ENCODE measurements at places on chromosomes 5 and 9.

DNA sequence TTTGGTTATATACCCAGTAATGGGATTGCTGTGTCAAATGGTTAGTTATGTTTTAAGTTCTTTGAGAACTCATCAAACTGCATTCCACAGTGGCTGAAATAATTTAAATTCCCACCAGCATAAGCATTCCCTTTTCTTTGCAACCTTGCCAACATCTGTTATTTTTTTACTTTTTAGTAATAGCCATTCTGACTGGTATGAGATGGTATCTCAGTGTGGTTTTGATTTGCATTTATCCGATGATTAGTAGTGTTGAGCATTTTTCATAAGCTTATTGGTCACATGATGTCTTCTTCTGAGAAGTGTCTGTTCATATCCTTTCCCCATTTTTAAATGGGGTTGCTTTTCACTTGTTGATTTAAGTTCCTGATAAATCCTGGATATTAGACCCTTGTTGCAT is 435.7 kb upstream of the RIOK2 start:
- peak; percentile 79 for DNase-seq

GRCh38 chr5:132086277-132086794 is 12.7 kb downstream of the CSF2 start:
- peak; percentile 95 for DNase-seq

DNA sequence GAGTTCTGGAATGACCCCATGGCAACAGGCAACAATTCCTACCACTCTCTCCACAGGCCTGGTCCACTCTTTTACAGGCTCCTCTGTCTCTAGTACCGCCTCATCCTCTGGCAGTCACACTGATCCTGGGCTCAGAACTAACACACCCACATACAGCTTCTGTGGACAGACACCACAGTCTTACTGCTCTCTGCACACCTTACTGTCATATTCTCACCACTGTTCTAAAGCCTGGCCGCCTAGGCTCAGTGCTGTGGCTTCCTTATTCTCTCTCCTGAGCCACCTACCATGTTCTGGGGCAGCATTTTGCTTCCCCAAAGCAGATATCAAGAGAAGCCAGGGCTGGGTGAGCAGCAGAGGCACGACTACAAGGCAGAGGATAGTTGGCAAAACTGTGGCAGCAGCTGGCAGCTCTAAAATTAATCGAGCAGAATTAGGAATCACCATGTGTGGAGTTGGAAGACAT is 14.8 kb downstream of the REEP5 start:
- DNase-seq: no peak

GRCh38 chr9:130831077-130831476 is 4.0 kb upstream of the ABL1 start:
- DNase-seq: no peak

DNA sequence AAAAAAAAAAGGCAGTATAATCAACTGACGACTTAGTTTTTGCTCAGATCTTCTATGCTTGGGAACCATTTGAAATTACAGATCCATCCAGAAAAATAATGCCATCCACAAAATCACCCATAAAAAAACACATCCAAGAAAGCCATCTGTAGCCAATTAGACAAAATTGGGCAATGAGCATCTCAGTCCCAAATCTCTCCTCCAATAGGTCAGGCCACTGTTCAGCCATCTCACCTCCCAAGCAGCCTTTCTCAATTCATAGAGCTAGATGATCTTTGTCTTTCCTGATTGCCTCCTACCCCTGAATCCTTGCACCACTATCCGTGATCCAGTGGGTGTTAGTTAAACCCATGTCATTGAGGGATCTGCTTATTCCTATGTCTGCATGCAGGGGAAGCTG is 139.6 kb downstream of the SCAMP1 start:
- DNase-seq: no peak

GRCh38 chr9:100074093-100074492 is 24.7 kb downstream of the ERP44 start:
- DNase-seq: peak; percentile 5

GRCh38 chr9:16681652-16681987 is 188.8 kb downstream of the BNC2 start:
- no peak for DNase-seq

- no peak for DNase-seq
Measured at GRCh38 chr9:138053996-138054752, 176.6 kb downstream of the CACNA1B start.

DNA sequence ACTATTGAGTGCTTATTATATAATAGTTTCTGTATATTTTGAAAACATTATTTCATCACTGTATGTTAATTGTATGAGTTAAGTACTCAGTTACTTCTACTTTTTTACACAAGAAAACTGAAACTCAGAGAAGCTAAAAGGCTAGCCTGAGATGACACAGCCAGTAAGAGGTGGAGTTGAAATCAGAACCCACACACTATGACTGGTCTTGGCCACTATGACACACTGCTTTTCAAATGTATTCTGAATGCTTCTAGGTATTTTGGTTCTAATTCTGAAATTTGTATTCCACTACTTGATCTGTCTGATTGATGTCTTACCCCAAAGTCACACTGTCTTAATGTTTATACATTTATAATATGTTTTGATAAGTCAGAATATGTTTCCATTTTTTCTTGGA is 181.8 kb downstream of the ZDHHC21 start:
- no peak for DNase-seq

- DNase-seq: peak; percentile 12
Measured at GRCh38 chr5:121175986-121176385, 675.7 kb upstream of the FTMT start.

DNA sequence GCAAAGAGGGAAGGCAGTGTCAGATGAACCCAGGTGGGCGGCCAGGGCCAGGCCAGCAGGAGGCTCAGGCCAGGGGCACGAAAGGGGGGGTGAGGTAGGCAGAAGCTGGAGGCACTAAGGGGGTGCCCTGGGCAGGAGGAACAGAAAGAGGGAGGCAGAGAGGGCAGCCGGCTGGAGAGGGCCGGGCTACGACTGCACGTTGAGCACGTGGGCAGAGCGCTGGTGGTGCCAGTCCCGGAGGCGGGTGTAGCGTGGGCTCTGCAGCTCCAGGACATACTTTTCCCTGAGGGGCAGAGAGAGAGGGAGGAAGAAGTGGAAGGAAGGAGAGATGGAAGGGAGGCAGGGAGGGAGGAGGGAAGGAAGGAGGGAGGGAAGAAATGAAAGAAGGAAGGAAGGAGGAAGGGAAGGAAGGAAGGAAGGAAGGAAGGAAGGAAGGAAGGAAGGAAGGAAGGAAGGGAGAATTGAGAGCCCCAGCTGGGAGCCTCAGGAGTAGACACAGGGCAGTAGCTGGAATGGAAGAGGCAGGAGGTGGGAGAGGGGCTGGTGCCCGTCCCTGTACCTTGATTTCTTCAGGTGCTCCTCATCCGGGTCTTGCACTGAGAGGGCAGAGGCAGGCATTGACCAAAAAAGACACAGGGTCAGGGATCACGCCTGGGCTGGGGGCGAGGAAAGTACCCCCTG is 7.0 kb downstream of the PDLIM7 start:
- DNase-seq: no peak

- DNase-seq: peak; percentile 15
Measured at GRCh38 chr9:132509928-132510874, 72.2 kb upstream of the BARHL1 start.

DNA sequence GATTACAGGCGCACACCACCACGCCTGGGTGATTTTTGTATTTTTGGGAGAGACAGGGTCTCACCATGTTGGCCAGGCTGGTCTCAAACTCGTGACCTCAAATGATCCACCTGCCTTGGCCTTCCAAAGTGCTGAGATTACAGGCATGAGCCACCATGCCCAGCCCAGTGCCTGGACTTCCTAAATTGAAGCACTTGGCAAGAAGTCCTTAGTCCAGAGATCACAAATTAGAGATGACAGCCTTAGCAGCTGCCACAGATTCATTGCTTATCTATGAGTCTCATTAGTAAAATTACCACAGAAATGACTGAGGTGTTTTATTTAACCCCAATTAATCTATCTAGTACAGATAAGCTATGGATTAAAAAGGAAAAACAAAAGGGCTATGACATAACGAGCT is 19.2 kb downstream of the EFCAB9 start:
- DNase-seq: no peak

- DNase-seq: peak; percentile 18
Measured at GRCh38 chr9:9352877-9353481, 1259.8 kb downstream of the PTPRD start.
